ENCODE measurements at places on chromosomes 16 and 17.

DNA sequence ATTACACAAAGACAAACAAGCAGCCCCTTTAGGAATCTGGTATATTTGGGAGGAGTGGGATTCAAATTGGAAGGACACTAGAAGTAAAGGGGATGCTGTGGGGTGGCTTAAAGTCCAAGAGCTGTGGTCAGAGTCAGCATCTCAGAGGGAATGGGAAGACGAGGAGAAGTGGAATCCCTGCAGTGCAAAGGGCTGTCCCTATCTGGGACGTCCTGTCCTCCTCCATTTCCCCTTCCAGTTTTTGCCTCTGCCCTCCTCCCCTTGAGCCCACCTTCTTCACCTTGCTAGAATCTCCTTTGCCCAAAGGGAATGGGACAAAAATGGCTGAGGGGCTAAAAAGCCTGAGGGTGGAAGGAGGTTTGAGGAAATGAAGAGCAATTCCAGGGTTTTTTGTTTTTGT, 4.2 kb upstream of the PLXDC1 start:
- H3K36me3 ChIP-seq, result no peaks in the 10 kb centered on the region
- H3K27ac ChIP-seq, result no peak overlapping the region
- peaks cover 7% of the 10 kb centered on the region for H3K27me3 ChIP-seq
- no peak for DNase-seq
- peaks cover 10% of the 10 kb centered on the region for H3K4me1 ChIP-seq

GRCh38 chr16:84752600-84752999, 52.8 kb downstream of the USP10 start:
- no peaks in the 10 kb centered on the region for H3K27me3 ChIP-seq
- peaks cover 5% of the 10 kb centered on the region for H3K4me1 ChIP-seq
- DNase-seq, result no peak
- peaks cover 57% of the 10 kb centered on the region for H3K36me3 ChIP-seq
- no peak overlapping the region for H3K27ac ChIP-seq
- H3K4me3 ChIP-seq, result no peak overlapping the region

DNA sequence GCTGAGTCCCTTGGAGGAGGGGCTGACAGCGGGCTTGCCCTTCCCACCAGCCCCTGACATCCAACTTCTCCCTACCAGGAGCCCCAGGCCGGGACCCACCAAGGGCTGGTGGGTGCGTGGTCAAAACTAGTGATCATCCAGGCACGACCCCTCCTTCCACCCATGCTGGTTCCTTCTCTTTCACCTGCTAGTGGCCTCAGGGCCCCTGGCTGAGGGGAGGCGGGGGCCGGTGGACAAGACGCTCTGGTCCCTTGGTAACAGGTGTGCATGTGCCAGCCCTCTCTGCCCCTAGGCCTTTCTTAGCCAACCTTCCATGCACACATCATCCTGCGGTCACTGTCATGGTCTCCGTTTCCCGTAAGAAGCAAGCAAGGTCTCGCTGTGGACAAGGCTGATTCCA, 8.4 kb downstream of the ZNF213 start:
- no peak overlapping the region for H3K4me3 ChIP-seq
- no peaks in the 10 kb centered on the region for H3K4me1 ChIP-seq
- no peak overlapping the region for H3K27ac ChIP-seq
- H3K36me3 ChIP-seq, result peaks cover 27% of the 10 kb centered on the region
- DNase-seq, result no peak
- no peaks in the 10 kb centered on the region for H3K27me3 ChIP-seq

- no peak for DNase-seq
- H3K27ac ChIP-seq, result no peak overlapping the region
- H3K4me1 ChIP-seq, result no peaks in the 10 kb centered on the region
- H3K4me3 ChIP-seq, result no peak overlapping the region
- H3K36me3 ChIP-seq, result no peaks in the 10 kb centered on the region
Observed at GRCh38 chr16:13480801-13481200, 439.2 kb upstream of the ERCC4 start.

DNA sequence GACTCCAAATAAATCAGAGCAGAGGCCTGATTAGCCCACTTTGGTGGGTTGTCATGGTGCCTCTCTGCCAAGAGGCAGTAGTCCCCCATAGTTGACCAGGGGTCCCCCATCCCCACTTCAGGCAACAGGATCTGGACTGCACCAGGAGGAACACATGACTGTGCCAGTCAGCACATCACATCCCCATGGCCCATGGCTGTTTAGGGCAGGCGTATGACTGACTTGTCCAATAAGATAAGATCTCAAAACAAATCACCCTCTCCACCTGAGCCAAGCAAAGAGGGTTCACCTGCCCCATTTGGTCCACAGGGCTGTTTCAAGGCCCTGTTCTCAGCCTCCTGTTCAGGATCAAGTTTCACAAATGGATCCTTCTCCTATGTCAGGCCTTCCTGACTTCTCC, 93.3 kb downstream of the C16orf78 start:
- H3K4me3 ChIP-seq, result no peak overlapping the region
- DNase-seq, result no peak
- peaks cover 21% of the 10 kb centered on the region for H3K4me1 ChIP-seq

DNA sequence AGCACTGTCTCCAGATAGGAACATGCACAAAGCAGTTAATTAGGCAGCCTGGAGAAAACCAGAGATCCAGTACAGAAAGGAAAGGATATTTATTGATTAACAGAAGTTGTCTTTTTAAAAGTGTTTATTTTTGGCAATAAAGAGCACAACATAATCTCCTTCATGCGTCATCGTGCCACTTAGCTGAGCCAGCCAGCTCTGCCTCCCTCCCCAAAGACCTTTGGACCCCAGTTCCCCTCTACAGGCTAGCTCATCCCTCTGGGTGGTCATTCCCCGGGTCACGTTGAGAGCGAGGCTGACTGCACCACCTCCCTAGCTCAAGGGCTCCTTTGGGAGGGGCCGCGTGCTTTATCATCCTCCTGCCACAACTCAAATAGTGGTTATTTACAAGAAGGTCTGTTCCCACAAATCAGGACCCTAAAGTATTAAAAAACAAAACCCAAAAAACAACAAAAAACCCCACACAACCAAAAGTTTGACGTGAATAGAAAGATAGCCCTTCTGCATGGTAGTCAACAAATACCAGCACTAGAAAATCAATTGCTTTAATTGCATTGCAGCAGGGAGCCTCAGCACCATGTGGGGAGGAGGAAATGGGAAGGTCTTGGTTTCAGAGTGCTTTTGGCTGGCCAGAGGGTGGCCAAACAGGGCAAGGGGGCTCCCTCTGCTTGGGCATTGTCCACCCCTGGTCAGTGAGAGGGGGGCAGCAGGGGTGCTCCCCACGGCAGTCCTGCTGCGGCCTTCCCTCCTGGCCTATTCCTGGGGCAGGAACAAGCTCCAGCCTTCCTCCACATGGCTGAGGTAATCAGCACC, 9.6 kb downstream of the POLR2C start:
- peaks cover 51% of the 10 kb centered on the region for H3K36me3 ChIP-seq
- no peak for DNase-seq
- H3K4me1 ChIP-seq, result peaks cover 9% of the 10 kb centered on the region
- H3K4me3 ChIP-seq, result no peak overlapping the region

GRCh38 chr17:3681565-3681964, 13.0 kb downstream of the EMC6 start:
- no peaks in the 10 kb centered on the region for H3K36me3 ChIP-seq
- DNase-seq, result no peak
- H3K4me3 ChIP-seq, result no peak overlapping the region
- H3K4me1 ChIP-seq, result peaks cover 3% of the 10 kb centered on the region
- H3K27ac ChIP-seq, result no peak overlapping the region

GRCh38 chr16:60645541-60645940, 1390.7 kb downstream of the CDH8 start:
- H3K36me3 ChIP-seq, result no peaks in the 10 kb centered on the region
- H3K27me3 ChIP-seq, result no peaks in the 10 kb centered on the region
- H3K4me1 ChIP-seq, result no peaks in the 10 kb centered on the region

DNA sequence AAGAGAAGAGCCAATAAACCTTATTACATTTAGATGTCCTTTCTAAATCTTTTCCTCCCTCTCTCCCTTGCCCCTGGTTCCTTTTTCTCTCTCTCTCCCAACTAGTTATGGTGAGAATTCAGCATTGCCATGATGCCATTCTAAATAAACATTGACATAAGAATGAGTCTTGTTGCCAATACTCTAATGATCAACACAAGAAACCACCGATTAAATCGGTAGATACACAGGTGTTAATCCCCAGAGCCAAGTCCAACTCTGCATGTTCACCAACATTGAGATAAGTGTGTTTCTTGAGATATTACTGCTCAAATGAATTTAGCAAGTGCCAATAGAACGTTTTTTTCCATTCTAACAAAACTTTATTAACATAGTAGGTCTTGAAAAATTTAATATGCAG, 412.1 kb downstream of the KCNJ2 start:
- no peak for DNase-seq
- no peak overlapping the region for H3K27ac ChIP-seq
- H3K27me3 ChIP-seq, result no peaks in the 10 kb centered on the region
- no peaks in the 10 kb centered on the region for H3K36me3 ChIP-seq

DNA sequence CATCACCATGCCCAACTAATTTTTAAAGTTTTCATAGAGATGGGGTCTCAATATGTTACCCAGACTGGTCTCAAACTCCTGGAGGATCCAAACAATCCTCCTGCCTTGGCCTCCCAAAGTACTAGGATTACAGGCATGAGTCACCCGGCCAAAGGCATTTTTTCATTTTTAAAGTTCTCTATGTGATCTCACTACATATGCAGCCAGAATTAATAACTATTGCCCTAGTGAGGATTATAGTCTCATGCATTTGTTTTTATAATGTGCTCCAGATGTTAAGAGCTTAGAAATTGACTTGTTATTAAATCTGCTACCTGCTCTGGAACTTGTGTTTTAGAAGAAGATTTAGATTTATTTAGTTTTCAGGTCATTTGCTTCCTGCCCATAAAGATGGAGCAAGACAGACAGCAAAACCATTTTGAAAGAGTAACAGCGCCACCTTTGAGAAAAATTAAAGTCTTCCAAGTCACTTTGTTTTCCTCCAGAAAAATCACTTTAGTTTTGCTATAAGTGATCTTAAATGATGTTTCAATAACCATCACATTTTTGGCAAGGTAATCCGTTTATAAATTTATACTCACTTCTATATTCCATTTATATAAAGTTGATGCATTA, 79.5 kb downstream of the CA4 start:
- H3K4me3 ChIP-seq, result no peak overlapping the region
- DNase-seq, result no peak
- H3K4me1 ChIP-seq, result peaks cover 2% of the 10 kb centered on the region
- no peak overlapping the region for H3K27ac ChIP-seq
- peaks cover 31% of the 10 kb centered on the region for H3K36me3 ChIP-seq

DNA sequence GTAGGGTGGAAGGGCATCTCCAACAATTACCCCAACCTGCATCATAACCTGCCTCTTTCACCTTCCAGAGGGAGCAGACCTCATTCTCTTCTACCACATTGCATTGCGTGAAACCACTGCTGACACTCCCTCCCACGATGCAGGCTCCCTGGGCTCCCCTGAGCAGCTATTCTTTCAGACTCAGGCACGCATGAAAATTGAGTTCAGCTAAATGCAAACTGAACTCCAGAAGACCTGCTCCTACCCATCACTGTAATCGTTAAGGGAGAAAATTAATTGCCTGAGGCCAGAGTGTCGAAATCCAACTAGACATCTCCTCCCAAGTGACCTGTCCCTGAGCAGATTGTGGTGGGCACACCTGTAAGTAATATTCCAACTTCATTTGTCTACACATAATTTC, 186.0 kb downstream of the GRIN2A start:
- H3K4me1 ChIP-seq, result no peaks in the 10 kb centered on the region
- no peak for DNase-seq
- H3K36me3 ChIP-seq, result no peaks in the 10 kb centered on the region
- H3K27me3 ChIP-seq, result no peaks in the 10 kb centered on the region
- no peak overlapping the region for H3K4me3 ChIP-seq

- H3K27ac ChIP-seq, result no peak overlapping the region
- no peaks in the 10 kb centered on the region for H3K27me3 ChIP-seq
- no peak for DNase-seq
Observed at GRCh38 chr17:56557682-56558081, 35.8 kb upstream of the NOG start.

- H3K27ac ChIP-seq, result no peak overlapping the region
- H3K4me3 ChIP-seq, result no peak overlapping the region
- no peaks in the 10 kb centered on the region for H3K4me1 ChIP-seq
- H3K36me3 ChIP-seq, result no peaks in the 10 kb centered on the region
- no peaks in the 10 kb centered on the region for H3K27me3 ChIP-seq
Observed at GRCh38 chr17:79097226-79098055, 22.8 kb downstream of the ENGASE start.

DNA sequence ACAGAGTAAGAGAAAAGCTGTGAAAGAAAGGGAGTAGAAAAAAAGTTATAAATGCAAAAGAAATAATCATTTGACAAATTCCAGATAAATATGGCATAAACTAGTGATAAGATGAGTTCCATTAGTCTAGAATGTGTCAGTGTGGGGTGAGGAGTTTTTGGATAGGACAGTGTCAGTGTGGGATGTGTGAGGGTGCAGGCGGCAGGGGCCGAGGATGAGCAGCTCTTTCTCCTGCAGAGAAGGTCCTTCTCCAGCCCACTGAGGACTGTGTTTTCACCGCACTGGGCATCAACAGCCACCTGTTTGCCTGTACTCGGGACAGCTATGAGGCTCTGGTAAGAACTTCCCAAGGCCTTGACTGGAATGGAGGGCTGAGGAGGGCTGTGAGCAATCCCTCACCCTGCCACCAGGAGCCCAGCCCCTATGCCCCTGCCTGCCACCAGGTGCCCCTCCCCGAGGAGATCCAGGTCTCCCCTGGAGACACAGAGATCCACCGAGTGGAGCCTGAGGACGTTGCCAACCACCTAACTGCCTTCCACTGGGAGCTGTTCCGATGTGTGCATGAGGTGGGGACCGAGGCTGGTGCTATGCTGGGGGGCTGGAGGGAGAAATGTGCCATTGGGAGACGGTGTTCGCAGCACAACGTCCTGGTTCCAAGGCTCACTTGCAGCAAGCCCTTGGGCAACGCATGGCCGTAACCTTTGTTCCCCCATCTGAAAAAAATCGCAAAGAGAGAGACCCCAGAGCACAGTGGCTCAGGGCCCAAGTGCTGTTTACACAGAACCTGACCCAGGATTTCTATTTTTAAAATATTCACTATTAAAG, 13.1 kb downstream of the RAPGEFL1 start:
- no peak for DNase-seq
- peaks cover 43% of the 10 kb centered on the region for H3K36me3 ChIP-seq
- H3K4me3 ChIP-seq, result peak overlapping the region; percentile 52
- no peak overlapping the region for H3K27ac ChIP-seq
- H3K4me1 ChIP-seq, result peaks cover 5% of the 10 kb centered on the region

DNA sequence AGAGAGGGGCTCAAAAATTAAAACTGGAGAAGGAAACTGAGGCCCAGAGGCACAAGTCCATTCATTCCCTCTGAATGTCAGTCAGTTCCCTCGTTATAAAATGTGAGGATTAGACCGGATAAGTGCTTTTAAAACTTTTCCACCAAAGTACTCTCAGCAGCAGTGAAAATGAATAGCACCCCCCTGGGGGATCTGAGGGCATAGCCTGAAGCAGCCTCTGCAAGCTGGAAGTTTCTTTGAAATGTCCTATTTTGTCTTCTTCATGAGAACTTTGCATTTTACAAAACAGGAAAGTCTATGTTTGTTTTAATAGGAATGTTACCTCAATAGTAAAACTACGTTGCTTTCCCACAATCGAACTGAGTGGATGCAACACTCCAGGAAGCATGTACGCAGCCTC, 273.0 kb downstream of the CEP112 start:
- H3K27me3 ChIP-seq, result no peaks in the 10 kb centered on the region
- H3K4me1 ChIP-seq, result peaks cover 2% of the 10 kb centered on the region
- no peak overlapping the region for H3K27ac ChIP-seq
- DNase-seq, result no peak
